CMK (cell line): ENCODE measurements at places on chromosomes 11 and 22.

- DNase-seq: no peak
These were observed at the start of gene KREMEN1 for GRCh38 chr22:29072979-29073617. TSS of gene KREMEN1 (plus strand) at chr22:29073035. CDS start at chr22:29073131, 96 bp downstream.

DNA sequence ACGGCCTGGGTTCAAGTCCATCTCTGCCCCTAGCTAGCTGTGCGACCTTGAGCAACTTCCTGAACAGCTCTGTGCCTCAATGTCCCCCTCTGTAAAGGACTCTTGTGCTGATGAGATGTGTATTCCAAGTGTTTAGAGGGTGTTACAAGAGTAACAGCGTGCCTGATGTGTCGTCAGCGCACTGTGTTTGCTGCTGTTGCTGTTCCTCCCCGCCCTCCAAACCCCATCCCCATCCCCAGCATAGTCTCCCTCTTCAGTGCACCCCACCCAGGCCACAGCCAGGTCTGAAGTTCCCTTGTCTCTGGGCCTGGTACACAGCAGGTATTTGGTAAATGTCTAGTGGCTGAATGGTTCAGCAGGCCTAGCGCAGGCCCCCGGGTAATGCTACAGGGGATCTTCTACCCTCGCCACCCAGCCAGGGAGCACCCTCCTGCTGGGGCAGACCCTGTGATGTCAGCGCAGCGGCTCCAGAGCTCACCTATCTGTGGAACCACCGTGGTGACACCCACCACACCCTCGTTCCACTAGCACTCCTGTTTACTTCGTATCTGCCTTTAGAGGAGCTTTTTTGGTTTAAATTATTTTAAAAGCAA lies 10.3 kb downstream of the CBX7 start:
- DNase-seq: no peak

GRCh38 chr22:21571679-21572078 lies 4.2 kb downstream of the UBE2L3 start:
- DNase-seq: no peak

DNA sequence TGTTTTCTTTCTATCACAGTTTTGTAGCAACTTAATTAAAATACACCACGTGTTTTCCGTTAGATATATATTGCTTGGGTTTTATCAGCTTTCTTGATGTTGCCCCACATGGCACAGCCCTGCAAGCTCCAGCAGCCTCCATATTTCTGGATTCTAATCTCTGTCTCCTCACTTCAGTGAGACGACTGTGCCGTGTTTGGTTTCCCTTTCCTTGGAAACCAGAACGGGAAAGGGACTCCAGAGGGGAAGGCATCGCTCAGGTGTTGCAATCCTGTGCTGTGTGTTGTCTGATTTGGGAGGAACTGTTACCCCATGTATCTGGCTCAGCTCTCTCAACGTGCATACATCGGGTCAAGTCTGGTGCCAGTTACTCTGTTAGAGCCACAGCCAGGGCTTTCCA lies 464.2 kb upstream of the B3GAT1 start:
- DNase-seq: no peak

GRCh38 chr22:40967111-40967760 lies 16.1 kb downstream of the RBX1 start:
- DNase-seq: no peak

DNA sequence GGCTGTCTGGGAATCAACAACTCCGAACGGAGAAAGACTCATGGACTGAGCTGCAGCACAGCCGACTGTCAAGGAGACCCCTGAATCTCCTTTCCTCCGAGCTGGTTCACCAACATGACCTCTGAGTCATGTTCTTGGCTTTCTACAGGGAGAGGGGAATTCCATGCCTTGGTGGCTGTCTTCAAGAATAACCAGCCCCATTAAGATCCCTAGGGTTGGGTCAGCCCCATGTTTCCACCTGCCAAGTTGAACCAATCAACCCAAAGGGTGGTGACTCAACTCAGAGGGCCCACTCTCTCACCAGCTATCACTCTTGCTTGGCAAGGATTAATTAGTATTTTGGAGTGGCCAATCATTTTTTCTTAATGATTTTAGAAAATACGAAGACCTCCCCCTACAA lies 28.3 kb upstream of the IGSF22 start:
- DNase-seq: no peak

DNA sequence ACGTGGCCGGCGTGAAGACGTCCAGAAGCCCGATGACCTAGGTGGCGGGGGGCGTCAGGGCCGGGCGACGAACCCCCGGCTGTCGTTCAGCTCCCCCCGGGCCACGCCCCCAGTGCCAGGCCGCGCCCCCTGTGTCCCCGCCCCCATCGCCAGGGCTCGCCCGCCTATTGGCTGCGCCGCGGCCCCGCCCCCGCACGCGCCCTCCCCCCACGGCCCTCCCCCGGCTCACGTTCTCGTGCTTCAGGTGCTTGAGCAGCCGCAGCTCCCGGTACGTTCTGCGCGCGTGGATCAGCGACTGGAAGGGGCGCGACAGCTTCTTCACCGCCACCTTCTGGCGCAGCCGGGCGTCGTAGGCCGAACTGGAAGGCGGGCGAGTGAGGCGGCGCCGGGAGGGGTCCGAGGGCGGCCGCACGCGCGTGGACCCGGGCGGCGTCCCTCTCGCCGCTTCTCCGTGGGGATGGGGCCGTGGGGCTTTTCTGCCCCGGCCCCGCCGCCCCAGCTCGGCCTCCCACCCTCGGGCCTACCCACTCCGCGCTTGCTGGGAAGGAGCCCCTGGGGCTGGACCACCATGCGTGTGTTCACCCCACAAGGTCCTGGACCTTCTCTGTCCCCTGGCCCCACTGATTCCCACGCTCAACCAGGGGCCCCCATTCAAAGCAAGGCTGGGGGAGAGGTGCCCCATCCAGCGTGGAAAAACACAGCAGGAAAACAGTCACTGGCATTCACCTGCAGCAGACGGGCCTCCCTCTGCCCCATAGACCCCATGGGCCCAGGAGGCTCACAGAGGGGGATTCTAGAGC lies 2.4 kb downstream of the MAPK11 start:
- no peak for DNase-seq

DNA sequence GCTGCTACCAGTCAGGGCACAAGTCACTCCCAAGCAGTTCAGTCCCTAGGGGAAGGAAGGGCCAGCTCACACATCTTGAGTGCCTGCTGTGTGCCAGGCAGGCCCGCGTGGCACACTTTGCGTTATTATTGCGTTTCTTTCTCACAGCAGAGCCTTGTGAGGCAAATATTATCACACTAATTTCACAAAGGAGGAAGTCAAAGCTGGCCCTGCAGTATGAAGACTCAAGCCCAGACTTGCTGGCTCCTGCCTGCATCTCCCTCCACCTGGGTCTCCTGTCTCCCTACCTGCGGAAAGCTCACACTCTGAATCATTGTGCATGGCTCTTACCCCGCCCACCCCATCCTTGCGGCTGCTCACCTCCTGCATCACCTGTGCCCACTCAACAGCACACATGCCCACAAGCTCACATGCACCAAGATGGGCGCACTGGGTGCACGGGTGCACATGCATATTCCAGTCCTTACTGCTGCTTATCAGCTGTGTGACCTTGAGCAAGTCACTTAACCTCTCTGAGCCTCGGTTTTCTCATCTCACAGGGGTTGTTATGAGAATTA lies 31.7 kb upstream of the P2RY2 start:
- DNase-seq: no peak

- DNase-seq: no peak
These were observed 2.5 kb downstream of the KRTAP5-4 start for GRCh38 chr11:1619449-1619848.

DNA sequence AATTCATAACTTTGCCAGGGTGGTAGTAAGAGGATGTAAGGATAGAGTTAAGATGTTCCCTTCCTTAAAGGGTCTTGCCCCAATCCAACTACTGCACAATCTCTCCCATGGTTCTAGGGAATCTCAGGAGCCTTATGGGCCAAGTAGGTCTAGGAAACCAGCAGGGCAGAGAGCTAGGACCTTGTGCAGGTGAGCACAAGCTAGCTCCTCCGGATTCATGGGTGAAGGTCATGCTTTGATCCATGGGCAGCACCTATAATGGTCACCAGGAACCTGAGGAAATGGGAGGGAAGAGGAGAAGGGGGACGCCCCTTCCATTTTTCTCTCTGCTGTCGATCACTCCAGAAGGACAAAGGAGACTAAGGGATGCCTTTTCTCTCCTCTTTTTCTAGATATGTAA lies 16.8 kb downstream of the KCNJ11 start:
- DNase-seq: no peak

GRCh38 chr11:17696741-17697140 lies 22.6 kb upstream of the MYOD1 start:
- DNase-seq: no peak

DNA sequence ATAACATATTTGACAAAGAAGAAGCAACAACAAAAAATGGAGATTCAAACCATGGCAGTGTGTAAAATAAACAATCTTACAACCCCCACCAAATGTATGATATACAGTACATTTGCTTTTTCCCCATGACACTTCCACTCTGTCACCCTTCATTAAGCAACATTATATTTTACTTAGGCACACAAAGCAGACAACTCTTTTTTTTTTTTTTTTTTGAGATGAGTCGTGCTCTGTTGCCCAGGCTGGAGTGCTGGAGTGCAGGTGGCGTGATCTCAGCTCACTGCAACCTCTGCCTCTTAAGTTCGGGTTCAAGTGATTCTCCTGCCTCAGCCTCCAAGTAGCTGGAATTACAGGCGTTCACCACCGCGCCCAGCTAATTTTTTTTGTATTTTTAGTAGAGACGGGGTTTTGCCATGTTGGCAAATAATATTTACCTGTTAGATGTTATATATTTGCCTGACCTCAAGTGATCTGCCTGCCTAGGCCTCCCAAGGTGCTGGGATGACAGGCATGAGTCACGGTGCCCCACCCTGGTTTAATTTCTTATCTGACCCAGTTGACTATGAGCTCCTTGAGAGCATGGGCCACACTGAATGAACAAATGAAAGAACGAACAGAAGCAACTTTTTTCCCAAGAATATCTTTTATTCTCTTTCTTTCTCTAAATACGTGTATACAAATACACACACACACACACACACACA lies 5.5 kb upstream of the PCF11 start:
- no peak for DNase-seq

GRCh38 chr11:45929486-45930030 lies 7.1 kb downstream of the LARGE2 start:
- DNase-seq: no peak

- no peak for DNase-seq
These were observed 10.2 kb downstream of the SLC25A1 start for GRCh38 chr22:19168088-19168890.

GRCh38 chr11:115008799-115009198 lies 330.5 kb downstream of the NXPE2 start:
- no peak for DNase-seq

- no peak for DNase-seq
These were observed 1508.9 kb downstream of the BRD1 start for GRCh38 chr22:48318575-48319320.

DNA sequence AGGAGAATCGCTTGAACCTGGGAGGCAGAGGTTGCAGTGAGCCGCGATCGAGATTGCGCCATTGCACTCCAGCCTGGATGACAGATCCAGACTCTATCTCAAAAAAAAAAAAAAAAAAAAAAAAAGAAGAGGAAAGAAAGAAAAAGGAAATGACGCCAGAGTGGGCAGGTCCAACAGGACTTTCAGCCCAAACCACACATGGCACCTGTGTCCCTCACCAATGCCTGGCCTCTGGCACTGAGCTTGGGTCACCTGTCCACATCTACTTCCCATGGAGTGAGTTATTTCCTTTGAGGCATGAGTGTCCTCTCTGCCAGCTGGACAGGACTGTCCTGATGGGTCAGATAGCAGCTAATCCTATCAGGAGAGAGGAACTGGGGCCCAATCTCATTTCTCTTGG lies 15.2 kb upstream of the GCAT start:
- no peak for DNase-seq

GRCh38 chr22:28464127-28464526 lies 215.5 kb downstream of the TTC28 start:
- no peak for DNase-seq

DNA sequence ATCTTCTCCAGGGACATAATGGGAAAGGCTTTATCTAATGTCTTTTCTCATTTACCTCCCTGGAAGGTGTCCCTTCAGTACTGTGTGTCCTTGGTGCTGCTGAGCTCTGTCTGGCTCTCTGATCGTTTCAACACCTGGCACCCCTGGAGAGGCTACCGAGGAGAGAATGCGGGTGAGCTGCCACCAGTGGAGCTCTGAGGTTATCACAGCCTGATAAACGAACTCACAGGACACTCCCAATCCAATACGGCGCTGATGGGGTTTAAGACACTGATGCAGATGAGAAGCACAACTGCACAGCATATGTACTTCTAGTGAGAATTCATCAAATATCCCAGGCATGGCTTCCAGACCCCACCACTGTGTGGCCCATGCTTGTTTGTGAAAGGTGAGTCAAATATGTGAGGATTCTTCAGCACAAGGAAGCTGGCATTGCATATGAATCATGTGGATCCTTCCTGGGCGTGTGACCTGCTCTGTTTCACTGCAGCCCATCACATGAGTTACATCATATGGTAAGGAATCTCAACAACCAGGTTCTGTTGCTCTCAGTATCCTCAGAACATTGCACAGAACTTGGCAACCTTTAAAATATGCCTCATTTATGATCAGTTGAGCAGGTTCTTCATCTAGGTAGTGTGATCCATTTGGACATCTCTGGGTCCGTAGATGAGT lies 34.8 kb upstream of the VWA5A start:
- DNase-seq: no peak

DNA sequence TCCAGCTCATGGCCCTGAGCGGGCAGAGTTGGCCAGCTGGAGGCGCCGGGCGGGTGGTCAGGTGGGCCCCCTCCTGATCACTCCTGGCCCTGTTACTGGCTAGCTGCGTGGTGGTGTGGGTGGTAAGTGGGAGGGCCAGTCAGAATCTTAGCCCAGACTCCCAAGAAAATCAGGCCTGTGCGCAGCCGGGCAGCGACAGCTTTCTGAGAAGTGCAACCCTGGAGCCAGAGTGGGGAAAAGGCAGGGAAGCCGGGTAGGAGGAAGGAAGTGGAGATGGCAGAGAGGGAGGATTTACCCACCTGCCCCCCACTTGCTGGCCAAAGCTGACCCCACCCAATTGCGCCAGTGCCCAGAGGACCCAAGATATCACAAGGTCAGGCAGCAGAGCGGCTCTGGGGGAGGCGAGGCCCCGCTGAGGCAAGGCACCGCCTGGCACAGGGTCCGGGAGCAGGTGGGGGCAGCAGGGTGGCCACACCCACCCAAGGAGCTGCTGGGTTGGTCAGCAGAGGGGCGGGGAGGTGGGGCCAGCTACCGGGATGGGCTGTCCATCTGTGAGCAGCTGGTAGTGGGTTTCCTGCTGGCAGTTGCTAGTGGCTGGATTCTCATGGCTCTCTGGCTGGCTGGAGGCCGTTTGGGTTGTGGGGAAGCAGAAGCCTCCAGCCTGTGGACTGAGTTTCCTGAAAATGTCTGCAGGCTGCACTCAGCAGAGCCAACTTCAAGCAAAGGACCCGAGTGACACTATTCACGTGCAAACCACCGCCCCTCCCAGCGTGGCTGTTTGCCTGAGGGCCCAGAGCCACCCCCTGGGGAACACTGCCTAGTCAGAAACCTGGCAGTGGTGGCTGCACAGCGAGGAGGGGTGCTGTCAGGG lies 196.4 kb downstream of the IGLL1 start:
- DNase-seq: no peak

- DNase-seq: no peak
These were observed 1407.6 kb upstream of the RAG2 start for GRCh38 chr11:38005597-38005996.

GRCh38 chr22:24681236-24681635 lies 78.2 kb downstream of the GGT1 start:
- no peak for DNase-seq
